Lung microvascular endothelial cell (primary cell): ENCODE measurements at places on chromosomes 2 and 18.

GRCh38 chr18:60503199-60503598 is 130.6 kb upstream of the MC4R start:
- DNase-seq: no peak

DNA sequence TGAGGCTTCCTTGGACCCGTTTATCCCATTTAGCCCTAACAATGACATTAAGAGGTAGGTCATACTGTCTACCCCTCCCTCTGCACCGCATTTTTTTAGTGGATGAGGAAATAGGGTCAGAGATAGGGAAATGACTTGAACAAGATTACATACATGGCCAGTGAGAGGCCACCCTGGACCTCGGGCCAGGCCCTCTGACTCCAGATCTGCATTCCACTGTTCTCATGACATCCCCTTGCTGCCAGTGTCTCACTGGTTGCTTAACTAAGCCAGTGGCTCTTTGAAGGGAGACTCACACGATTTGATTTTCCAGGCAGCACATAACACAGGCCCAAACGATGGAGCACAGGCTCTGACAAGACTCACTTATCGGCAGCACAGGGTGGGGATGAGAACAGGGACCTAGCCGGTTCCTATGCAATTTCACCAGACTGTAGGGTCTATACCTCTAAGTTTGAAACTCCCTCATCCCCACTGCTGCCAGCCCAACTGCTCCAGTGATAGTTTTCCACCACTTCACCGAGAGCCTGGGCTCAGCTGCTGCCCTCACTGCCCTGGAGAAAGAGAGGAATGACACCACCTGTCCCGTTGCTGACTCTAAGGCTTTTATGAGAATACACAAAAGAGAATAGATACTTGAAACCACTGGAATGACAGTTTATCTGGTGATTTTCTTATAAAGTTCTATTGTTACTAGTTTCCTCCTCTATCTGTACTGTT is 82.5 kb downstream of the TMEM247 start:
- no peak for DNase-seq

GRCh38 chr2:68997401-68997800 is 15.6 kb upstream of the ANTXR1 start:
- DNase-seq: no peak

GRCh38 chr2:241627675-241628074 is 9.3 kb downstream of the THAP4 start:
- no peak for DNase-seq

- DNase-seq: no peak
These were observed 345.2 kb upstream of the RND3 start for GRCh38 chr2:150832686-150833085.

- DNase-seq: peak; percentile 7
These were observed 31.0 kb downstream of the RNF125 start for GRCh38 chr18:32049393-32050171.

- DNase-seq: no peak
These were observed 111.3 kb downstream of the RIF1 start for GRCh38 chr2:151520976-151521375.

DNA sequence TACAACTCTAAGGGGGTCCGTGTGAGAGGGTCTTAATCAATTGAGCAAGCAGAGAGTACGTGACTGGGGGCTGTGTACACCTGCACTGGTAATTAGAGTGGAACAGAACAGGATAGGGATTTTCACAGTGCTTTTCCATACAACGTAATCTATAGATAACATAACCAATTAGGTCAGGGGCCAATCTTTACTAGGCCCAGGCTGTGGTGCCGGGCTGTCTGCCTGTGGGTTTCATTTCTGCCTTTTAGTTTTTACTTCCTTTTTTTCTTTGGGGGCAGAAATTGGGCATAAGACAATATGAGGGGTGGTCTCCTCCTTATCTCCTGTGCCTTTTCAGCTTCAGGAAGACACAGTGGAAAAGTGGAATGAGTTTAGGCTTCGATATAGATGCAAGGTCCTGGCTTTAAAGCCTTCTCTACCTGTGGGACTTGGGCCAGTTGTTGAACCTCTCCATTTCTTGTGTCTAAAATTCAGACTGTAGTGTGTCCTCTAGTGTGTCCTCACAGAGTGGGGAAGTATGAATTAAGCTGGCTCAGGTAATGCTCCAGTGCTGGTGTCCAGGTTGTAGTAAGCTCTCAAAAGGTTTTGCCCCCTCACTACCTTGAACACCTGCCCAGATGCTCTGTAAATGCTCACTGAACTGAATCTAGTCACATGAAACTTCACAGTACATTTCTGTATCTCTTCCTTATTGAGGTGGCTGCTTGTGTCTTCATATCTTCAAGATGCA is 422.8 kb downstream of the SETBP1 start:
- DNase-seq: no peak

DNA sequence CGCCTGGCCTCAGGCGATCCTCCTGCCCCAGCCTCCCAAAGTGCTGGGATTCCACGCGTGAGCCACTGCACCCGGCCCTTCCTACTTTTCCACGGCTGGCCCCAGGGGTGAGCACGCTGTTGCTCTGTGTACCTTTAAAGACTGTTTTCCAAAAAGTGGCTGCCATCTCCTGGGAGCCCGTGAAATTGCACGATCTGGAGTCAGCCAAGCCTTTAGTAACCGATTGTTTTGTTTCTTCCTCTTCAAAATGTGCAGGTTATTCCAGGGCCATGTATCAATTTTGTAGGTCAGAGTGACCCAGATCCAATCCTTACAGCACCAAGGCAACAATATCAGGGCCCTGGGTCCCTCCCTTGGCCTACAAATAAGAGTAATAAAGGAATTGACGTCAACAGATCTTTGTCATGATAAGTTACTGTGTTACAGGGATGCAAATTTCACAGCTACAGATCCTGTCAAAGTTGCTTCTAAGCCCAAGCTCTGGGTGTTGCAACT is 135.6 kb upstream of the ZNF236 start:
- peak; percentile 45 for DNase-seq

DNA sequence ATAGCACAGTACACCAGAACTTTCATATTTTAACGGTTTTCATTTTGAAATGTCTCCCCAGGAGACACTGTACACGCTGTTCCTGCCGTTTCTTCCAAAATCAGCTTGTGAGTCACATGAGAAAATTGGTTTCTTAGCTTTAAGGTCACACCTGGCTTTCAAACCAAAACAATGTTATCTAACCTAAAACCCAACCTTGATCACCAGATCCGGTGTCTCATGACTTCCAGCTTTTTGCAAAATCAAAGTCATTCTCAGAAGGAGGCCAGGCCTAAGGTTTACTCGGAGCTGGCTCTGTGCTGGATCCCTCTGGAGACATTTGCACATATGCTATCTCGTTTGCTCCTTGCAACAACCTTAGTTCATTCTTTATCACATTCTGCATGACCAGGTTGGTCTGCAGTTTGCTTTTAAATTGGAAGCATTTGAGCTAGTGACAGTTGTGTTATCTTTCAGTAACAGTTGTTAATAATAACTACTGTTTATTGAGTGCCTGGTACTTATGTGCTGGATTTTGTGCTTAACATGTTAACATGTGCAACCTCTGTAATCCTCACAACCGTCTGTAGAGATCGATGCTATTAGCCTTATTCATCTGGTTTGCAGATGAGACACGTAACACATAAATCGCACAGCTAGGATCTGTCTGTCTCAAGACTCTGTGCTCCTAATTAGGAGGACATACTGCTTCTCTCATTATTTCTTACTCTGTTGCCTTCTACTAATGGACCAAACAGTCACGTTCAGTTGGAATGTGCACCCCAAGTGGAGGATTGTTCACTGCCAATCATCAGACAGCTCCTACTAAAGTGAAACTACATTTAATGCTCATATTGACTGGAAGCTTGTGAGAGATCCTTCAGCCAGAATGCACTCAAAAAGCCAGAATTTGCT is 105.5 kb downstream of the RNF144A start:
- DNase-seq: no peak

DNA sequence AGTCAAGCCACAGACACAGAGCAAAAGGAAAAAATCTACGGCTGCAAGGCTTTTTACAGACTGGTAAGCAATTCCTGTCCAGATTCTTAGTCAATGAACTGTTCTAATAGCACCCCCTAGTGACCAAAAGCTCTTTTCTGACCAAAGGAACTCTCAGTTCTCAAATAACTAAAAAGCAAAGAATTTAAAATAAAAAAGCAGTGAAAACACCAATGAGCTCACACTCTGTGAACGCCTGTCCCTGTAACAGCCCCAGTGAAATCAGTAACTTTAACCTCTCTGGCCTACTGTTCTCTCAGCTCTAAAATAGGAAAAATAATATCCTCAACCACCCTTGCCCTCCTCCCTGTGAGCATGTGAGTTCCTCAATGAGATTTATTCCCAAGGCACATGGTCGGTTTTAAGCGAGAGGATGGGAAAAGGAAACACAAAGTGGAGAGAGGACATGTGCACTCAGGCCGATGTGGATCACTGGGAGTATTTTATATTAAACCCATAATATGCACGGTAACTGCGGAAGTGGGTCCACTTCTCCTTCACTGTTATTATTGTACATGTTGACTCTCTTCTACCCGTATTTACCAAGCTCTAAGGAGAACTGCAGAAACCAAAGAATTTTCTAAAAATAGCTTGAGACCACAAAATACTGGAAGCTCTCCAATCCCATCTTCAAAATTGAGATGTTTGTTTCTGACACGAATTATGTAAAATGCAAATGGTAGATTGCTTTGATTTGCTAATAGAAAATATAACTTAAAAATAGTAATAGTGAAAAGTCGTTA is 128.5 kb downstream of the STK39 start:
- peak; percentile 74 for DNase-seq

DNA sequence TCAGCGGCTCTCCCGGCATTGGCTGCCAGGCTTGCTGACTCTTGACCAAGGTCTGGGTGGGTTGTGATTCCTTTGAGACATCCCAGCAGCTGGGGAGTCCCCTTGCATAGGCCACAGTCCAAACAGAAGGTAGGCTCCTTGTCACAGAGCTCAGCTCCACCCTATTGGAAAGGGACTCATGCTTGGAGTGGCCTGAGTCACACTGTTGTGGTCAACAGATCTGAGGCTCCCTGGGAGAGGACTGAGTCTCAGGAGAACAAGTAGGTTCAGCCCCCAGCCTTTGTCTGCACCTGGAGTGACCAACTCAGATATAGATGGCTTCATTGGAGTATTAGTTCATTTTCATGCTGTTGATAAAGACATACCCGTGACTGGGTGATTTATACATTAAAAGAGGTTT is 32.1 kb upstream of the SH3BP4 start:
- no peak for DNase-seq

GRCh38 chr2:200809506-200810251 is 2.0 kb upstream of the BZW1 start:
- no peak for DNase-seq

DNA sequence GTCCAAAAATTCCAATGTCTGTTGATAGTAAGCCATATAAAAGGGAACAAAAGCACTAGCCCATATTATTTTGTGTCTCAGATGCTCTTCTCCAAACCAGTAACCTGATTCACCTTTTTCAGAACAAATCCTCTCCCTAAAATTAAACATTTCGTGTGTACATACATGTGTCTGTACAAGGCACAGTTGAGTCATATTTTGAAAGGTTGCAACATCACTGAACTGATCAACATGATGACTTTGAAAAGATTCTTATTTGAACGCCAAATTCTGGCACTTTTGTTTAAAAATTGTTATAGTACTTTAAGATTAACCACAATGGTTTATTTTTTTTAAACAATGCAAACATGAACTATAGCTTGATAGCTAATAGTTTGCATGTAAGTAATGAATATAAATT is 102.5 kb downstream of the RIT2 start:
- no peak for DNase-seq

GRCh38 chr2:64267699-64268098 is 123.5 kb upstream of the PELI1 start:
- peak; percentile 78 for DNase-seq

DNA sequence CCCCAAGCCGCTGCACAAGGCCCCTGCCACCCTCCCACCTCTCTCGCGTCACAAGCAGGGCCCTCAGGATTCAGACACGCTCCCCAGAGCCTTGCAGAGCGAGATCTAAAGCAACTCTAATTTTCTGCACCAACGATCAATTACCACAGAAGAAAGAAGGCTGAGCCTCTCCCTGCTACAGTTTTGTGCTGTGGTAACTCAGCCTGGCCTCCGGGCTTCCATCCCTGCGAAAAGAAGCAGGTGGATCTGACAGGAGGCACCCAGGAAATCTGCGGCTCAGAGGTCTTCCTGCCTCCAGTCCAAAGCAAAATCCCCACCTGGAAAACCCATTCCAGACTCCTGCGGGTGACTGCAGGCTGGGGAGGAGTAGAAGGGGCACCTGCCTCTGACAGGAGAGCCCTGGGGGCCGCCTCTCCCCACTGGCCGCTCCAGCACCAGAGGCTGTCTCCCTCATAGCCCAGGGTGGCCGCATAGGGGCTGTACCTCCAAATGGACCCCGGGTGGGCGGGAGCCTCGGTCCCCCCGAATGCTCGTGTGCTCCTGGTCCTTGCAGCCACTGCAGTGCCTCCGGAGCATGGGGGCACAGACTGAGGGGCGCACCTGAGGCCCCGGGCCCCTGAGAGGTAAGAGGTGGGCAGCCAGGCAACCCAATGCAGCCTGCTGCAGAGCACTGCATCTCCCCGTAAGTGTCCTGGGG is 31.0 kb downstream of the PXDN start:
- no peak for DNase-seq

DNA sequence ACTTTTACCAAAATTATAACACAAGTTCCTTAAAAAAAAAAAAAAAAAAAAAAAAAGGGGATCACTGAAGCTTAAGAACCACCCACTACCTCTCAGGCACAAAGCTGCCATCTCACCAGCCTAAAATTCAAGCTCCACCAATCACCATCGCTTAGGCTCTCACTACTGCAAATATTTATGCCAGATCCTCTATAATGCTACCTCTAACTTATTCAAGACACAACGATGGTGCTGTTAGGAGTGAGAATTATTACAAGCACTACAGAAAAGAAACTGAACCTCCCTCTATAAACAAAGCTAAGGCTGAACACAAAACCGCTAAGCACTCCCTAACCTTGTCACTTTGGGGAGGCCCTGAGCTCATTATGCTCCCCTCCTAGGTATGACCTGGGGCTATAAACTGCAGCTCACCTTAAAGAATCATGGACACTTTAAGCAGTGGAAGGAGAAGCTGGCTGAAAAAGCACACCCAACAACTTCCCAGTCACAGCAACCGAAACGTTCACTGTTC is 3.6 kb downstream of the FZD5 start:
- DNase-seq: no peak

GRCh38 chr18:26342646-26343045 is 116.4 kb downstream of the TAF4B start:
- DNase-seq: no peak
